Activated naive CD4-positive, alpha-beta T cell treated with anti-CD3 and anti-CD28 coated beads, Interleukin-2, amount 50 U/mL, for 16 hours (primary cell): ENCODE measurements at places on chromosomes 4 and X.

DNA sequence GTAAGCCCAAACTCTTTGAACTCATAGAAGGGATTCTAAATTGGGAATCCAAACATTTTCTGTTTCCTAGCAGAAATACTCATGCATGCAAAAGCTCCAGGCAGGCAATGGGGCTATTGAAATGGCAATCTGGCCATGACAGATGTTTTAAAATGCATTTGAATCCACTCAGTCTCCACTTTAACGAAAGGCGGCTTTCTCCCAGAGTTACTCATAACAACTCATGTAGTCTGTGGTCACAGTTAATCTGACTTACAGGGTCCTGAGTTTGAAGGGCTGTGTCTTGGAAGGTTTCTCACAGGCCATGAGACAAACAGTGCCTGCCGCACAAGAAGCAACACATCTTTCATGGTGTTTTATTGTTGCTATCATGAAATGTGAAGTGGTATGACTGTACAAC lies 185.7 kb downstream of the AMELX start:
- DNase-seq, result no peak

DNA sequence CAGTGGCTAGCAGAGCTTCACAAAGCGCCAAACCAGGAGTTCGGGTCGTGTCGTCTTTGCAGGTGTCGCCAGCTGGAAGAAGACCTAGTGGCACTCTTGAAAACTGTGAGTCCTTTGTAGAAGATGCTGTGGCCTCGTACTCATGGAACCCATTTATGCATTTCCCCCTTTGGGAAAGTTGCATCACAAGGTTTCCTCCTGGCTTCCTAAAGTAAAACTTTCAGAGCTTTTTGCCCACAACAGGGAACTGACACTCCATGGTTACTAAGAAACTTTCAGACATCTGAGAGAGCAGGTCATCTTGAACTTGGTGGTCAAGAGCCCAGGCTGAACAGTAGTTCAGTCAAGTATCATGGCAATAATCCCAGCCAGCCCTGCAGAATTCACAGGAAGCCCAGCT lies 15.9 kb upstream of the NOCT start:
- no peak for DNase-seq

DNA sequence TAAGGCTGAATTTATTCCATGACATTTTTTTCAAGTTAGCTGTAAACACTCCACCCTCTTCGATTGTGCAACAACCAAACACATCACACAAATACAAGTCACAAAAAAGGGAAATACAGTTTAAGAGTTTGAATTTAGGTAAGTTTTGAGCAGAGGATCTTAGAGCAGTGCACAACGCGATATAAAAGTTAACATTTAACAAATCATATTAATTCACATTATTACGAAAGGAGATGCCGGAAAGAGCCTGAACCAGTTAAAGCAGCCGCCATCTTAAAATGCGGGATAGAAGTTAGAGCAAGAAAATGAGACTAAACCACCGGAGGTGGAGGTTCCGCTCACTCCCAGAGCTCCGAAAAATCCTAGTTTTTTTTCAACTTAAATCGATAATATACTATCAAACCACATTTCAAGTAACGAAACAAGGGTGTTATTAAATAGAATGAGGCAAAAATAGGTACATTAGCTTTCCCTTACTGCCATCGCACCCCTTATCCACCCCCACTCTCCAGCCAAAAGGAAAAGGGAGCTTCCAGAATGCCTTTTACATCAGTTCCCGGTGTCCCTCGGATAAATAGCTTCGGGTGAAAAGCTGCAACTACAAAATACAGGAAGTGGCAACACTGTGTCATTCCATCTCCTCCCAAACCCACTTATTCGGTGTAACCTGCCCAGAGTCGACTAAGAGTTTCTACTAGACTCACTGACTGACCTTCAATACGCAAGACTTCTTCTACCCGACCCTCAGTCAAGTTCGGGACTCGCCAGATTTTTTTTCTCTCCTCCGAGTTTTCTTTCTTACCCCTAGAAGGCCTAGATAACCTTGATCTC lies 1.9 kb downstream of the UBE2D3 start:
- peak; percentile 14 for DNase-seq

DNA sequence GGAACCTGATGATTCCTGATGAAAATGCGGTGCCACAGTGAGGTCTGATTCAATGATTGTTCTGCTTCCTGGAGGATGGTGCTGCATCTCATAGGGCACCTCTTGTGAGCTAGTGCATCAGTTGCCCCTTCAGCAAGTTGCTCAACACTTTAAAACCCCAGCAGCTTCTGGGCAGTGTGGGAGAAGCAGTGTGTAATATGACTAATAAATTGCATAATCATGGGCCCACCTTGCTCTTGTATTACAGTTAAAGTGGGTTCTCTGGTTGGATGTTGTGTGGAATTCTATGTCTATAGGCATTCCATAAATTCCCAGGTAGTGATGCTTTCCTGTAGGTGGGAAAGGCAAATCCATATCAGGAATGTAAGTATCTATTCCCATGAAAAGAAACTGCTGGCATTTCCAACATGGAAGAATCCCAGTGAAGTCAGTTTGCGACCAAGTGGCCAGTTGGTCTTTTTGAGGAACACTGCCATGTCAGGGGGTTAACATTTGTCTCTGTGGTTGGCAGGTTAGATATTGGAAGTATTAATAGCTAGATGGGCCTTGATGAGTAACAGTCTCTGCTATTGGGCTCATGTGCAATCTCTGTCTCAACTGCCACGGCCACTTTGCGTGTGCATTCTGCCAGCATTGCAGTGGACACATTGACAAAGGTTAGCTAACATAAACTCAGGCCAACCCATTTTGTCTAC lies 121.1 kb upstream of the OTUD4 start:
- no peak for DNase-seq
